HepG2 (cell line): ENCODE measurements at places on chromosomes 6 and 20. TPM values are rescaled to one million over a fixed set of nuclear protein-coding genes. Genes with fewer than 3 reads are reported as not detected.

- no peak overlapping the region for H3K4me3 ChIP-seq
- H3K4me1 ChIP-seq = peaks cover 48% of the 10 kb centered on the region
Observed at GRCh38 chr20:34639755-34640222, 37.1 kb downstream of the PIGU start.

Gene LIME1
- 51.5 and 61.5 TPM in 2 replicates for total RNA-seq

Gene SPO11
- not detected in 2 replicates for total RNA-seq

GRCh38 chr6:117265410-117266256, at the start of gene VGLL2:
Gene VGLL2, plus strand, starts transcription at chr6:117265558. Its CDS starts 206 bp downstream, at chr6:117265764.
- peaks cover 80% of the 10 kb centered on the region for H3K27me3 ChIP-seq
- H3K27ac ChIP-seq = no peak within 1 kb of the TSS
- H3K4me1 ChIP-seq = peaks cover 19% of the 10 kb centered on the region
- DNase-seq = peak; percentile 15
- peak within 1 kb of the TSS; percentile 32 for H3K4me3 ChIP-seq

GRCh38 chr6:23176471-23176870, 607.1 kb downstream of the HDGFL1 start:
- no peak overlapping the region for H3K27ac ChIP-seq
- no peaks in the 10 kb centered on the region for H3K36me3 ChIP-seq
- H3K27me3 ChIP-seq = no peaks in the 10 kb centered on the region
- no peaks in the 10 kb centered on the region for H3K4me1 ChIP-seq

DNA sequence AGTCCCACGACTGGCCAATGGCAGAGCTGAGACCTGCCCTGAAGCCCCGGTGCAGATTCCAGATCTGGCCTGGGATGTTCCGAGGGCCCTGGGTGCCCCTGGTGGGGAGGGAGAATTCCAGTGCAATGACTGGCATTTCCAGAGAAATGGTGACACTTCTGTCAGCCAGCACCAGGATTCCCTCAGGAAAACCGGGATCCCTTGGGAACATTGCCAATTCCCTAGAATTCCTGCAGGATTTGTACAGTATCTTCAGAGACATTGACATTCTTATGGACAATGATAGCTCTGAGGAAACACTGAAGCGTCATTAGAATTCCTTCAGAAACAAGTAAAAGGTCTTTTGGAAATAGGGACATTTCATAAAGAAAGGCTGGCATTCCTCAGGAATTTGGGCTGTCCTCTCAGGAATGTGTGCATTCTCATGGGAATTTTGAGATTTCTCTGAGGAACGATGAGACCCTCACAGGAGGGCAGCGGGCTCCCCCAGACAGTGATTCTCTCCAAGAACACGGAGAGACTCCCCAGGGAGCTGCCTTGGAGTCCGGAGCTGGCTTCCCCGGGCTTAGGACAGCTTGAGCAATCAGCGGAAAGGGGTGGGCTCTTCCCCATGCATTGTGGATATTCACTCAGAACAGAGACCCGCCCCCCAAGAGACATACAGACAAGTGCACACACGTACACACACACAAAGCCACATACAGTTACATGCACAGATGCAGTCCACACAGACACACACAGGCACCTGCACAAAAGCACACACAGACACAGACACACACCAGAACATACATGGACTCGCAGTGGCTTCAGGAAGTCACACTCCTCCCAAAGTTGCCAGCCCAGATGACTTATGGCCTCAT, 35.2 kb upstream of the BPIFA2 start:
- no peaks in the 10 kb centered on the region for H3K36me3 ChIP-seq
- H3K27me3 ChIP-seq = 0 out of 2 replicates have a peak, but pooled peaks cover 2% of the 10 kb centered on the region
- H3K4me1 ChIP-seq = peaks cover 9% of the 10 kb centered on the region

Gene ID4
- total RNA-seq = 0.44 and 0.60 TPM in 2 replicates

DNA sequence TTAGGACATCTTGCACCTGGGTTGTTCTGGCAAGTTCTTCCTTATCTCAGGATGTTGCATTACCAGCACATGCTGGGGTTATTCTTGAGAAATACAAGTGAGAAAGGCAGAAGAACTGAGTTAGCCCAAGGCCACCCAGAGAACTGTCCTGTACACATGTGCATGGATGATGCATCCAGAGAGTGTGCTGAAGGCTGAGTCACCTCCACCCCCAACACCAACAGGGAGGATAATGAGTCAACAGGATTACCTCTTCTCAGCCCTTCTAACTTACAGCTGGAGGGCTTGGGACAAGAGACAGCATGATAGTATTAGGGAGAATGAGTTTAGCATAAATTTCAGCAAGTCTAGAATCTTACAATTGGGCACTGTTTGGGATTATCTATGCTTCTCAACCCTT, 8.5 kb downstream of the SCGN start:
- H3K27me3 ChIP-seq = no peaks in the 10 kb centered on the region
- no peak overlapping the region; the same call in 1 of the 2 replicates for H3K4me3 ChIP-seq
- peaks cover 42% of the 10 kb centered on the region for H3K4me1 ChIP-seq
- peak; percentile 75 for DNase-seq
- H3K27ac ChIP-seq = peak overlapping the region; percentile 31

DNA sequence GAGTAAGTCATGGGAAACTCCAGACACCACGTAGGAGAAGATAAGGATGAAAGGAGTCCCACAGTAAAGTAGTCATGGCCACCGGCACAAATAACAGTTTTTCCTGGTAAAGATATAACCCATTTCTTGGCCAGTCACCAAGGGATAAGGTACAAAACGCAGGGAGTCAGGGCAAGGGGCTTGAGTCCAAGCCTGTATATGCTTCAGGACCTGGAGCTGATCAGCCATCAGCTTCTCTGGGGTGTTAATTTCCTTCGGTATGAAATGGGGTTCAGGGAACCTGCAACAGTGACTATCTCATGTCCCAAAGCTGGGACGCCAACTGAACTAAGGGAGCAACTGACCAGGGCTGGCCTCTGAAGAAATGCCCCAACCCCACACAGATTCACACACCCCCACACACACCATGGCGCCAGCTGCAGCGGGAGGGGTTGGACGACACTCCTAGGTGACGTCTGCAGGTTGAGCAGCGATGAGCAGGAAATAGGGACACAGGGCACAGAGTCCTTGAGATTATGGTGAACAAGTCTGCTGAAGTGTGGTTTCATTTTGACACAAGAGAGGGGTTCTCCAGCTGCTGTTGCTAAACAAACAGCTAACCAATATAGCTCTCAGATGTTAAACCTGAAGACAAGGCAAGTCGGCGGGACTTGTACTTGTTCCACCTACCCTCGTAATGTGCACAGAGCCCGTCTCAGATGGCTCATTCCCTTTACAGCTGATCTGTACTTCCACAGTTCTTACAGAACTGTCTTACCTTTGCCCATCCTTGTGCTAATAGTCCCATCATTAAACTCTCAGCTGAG, 7.4 kb upstream of the ADTRP start:
- DNase-seq = no peak
- no peak overlapping the region for H3K27ac ChIP-seq
- H3K27me3 ChIP-seq = peaks cover 27% of the 10 kb centered on the region
- no peak overlapping the region for H3K4me3 ChIP-seq
- no peaks in the 10 kb centered on the region for H3K4me1 ChIP-seq

- no peak for DNase-seq
- no peaks in the 10 kb centered on the region for H3K4me1 ChIP-seq
- peaks cover 28% of the 10 kb centered on the region for H3K27me3 ChIP-seq
Observed at GRCh38 chr20:37935435-37935834, 32.5 kb downstream of the VSTM2L start.

GRCh38 chr20:58837717-58838116, 13.0 kb downstream of the GNAS-AS1 start:
- H3K27ac ChIP-seq = no peak overlapping the region
- DNase-seq = no peak
- H3K4me1 ChIP-seq = no peaks in the 10 kb centered on the region
- peaks cover 10% of the 10 kb centered on the region; the same call in 1 of the 2 replicates for H3K27me3 ChIP-seq

Gene PAK5
- not detected in 2 replicates for total RNA-seq

Gene ARFGEF3
- total RNA-seq = 0.60 and 0.97 TPM in 2 replicates

Gene SGK1
- 56.1 and 58.8 TPM in 2 replicates for total RNA-seq

GRCh38 chr6:133051240-133051639, 189.9 kb upstream of the EYA4 start:
- no peak overlapping the region for H3K27ac ChIP-seq
- no peak overlapping the region for H3K4me3 ChIP-seq
- DNase-seq = no peak

DNA sequence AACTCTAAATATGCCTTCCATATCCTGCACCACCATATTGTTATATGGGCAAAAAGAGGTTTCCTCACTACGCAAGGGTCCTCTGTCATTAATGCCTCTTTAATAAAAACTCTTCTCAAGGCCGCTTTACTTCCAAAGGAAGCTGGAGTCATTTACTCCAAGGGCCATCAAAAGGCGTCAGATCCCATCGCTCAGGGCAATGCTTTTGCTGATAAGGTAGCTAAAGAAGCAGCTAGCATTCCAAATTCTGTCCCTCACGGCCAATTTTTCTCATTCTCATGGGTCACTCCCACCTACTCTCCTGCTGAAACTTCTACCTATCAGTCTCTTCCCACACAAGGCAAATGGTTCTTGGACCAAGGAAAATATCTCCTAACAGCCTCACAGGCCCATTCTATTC, 30.3 kb upstream of the ZBTB22 start:
- peaks cover 48% of the 10 kb centered on the region; the same call in 1 of the 3 replicates for H3K27me3 ChIP-seq
- DNase-seq = no peak
- H3K27ac ChIP-seq = no peak overlapping the region

- H3K27ac ChIP-seq = peak overlapping the region; percentile 96
- H3K27me3 ChIP-seq = no peaks in the 10 kb centered on the region; the same call in 1 of the 3 replicates
- peak overlapping the region; percentile 100 for H3K4me3 ChIP-seq
- peaks cover 37% of the 10 kb centered on the region for H3K36me3 ChIP-seq
- peaks cover 44% of the 10 kb centered on the region for H3K4me1 ChIP-seq
Observed at GRCh38 chr6:42051268-42051653, 937 bp downstream of the TAF8 start.

- no peak overlapping the region for H3K27ac ChIP-seq
- H3K4me1 ChIP-seq = no peaks in the 10 kb centered on the region
- no peak overlapping the region for H3K4me3 ChIP-seq
- H3K27me3 ChIP-seq = no peaks in the 10 kb centered on the region
- no peak for DNase-seq
- no peaks in the 10 kb centered on the region for H3K36me3 ChIP-seq
Observed at GRCh38 chr6:163780994-163781393, 366.5 kb downstream of the QKI start.

Gene NINL
- 23.3 and 34.3 TPM in 2 replicates for total RNA-seq

DNA sequence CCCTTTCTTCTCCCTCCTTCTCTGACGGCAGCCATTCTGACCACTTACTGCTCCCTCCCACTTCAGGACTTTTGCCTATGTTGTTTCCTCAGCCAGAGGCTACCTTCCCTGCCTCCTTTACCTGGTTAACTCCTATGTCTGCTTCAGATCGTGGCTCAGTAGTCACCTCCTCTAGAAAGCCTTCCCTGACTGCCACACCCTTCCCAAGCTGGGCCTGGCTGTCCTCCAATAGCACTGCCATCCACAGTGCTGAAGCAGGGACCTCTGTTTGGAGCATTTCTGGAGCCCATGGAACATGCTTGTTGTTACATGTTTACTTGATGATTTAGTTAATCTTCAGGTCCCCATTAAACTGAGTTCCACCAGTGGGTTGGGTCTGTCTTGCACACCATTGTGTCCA, 13.8 kb downstream of the XKR7 start:
- no peak overlapping the region for H3K27ac ChIP-seq
- no peak for DNase-seq
- peaks cover 13% of the 10 kb centered on the region; the same call in 2 of the 3 replicates for H3K27me3 ChIP-seq
- no peaks in the 10 kb centered on the region for H3K36me3 ChIP-seq
- no peaks in the 10 kb centered on the region for H3K4me1 ChIP-seq
- no peak overlapping the region for H3K4me3 ChIP-seq

Gene EPHA7
- not detected in 2 replicates for total RNA-seq

DNA sequence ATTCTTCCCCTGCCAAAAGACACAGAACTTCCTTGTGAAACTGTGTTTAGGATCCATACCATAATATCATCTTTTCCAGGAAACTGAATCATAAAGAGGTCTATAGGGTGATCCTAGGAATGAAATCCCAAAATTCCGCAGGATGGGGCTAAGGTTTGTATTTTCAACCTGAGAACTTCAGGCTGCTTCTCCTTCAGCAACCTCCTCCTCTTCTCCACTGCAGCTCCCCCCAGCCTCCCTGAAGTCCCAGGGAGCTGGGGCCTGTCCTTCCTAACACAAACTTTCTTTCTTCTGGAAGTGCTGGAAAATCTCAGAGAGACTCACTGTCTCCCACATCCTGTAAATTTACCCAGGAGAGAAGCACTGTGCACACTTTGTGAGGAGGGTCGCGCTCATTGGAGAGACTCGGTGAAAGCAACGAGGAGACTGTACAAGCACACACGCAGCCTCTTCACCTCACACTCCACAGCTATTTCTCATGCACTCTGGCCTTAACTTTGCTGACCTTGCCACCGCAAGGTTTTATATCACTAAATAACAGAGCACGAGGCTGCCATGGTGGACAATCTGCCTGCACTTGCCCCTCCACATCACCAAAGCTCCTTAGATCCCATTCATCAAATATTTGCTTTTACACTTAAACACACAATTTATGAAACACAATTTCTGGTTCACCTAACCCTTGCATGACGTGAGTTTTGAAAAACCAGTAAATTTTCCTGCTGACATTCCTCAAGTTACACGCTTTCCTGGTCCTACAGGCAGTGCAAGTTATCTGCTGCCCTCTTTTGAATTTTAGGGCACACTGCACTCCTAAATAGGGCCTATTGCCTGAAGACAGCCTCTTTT, 14.3 kb downstream of the ID4 start:
- H3K27ac ChIP-seq = no peak overlapping the region
- DNase-seq = peak; percentile 87
- H3K4me1 ChIP-seq = peaks cover 23% of the 10 kb centered on the region
- peaks cover 14% of the 10 kb centered on the region; the same call in 1 of the 3 replicates for H3K27me3 ChIP-seq
- peak overlapping the region; percentile 52 for H3K4me3 ChIP-seq
- no peaks in the 10 kb centered on the region for H3K36me3 ChIP-seq

- peak; percentile 63 for DNase-seq
- H3K4me3 ChIP-seq = no peak overlapping the region
- no peak overlapping the region for H3K27ac ChIP-seq
Observed at GRCh38 chr20:63682384-63683139, 13.9 kb upstream of the TNFRSF6B start.

Gene SLC26A8
- total RNA-seq = not detected in 2 replicates

Gene MOG
- total RNA-seq = not detected in 2 replicates

DNA sequence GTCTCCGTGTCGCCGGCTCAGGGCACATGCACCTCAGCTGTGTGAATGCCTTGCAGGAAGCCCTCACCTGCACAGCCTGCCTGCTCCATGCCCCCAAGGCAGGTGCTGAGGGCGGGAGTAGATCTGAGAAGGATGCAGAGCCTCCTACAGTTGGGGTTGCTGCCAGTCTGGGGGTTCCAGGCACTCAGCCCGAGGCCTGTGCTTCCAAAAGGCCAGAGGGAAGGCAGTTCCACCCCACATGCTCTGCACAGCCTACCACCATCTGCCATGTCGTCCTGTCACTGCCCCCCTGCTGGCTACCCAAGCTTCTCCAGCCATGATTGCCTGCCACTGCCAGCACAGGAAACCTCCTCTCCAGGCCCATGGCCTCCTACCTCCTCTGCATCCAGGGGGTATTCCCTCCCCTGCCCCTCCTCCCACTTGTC, 19.3 kb downstream of the ACSS1 start:
- H3K4me3 ChIP-seq = no peak overlapping the region
- H3K27me3 ChIP-seq = no peaks in the 10 kb centered on the region; the same call in 2 of the 3 replicates
- H3K4me1 ChIP-seq = peaks cover 42% of the 10 kb centered on the region
- H3K27ac ChIP-seq = no peak overlapping the region
